Glomerular endothelial cell (primary cell): ENCODE measurements at places on chromosomes 3 and 15.

GRCh38 chr15:101193120-101193644, 58.7 kb downstream of the CHSY1 start:
- no peak for DNase-seq

GRCh38 chr3:183378008-183378407, 50.4 kb downstream of the MCF2L2 start:
- no peak for DNase-seq

GRCh38 chr3:43296565-43296964, 10.2 kb downstream of the SNRK start:
- no peak for DNase-seq

DNA sequence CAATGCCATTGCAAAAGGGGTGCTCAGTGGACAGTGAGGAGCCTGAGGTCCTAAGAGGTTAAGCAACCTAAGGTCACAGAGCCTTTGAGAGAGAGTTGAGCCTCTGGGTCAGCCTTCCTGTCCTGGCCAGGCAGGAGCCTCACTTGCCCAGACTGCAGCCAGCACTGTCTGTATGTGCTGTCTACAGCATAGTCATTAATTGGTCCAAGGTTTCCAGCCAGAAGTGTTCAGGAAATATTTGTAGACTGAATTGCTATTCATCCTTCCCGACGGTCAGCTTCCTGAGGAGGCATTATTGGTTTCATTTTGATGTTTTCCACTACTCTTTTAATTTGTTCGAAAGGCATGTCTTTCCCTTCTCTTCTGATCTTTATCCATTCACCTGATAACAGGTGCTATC, 8.1 kb downstream of the SEC13 start:
- DNase-seq: no peak

GRCh38 chr3:130414457-130414856, 69.0 kb downstream of the COL6A5 start:
- no peak for DNase-seq

- no peak for DNase-seq
Measured at GRCh38 chr3:127025456-127025855, 42.5 kb downstream of the PLXNA1 start.

DNA sequence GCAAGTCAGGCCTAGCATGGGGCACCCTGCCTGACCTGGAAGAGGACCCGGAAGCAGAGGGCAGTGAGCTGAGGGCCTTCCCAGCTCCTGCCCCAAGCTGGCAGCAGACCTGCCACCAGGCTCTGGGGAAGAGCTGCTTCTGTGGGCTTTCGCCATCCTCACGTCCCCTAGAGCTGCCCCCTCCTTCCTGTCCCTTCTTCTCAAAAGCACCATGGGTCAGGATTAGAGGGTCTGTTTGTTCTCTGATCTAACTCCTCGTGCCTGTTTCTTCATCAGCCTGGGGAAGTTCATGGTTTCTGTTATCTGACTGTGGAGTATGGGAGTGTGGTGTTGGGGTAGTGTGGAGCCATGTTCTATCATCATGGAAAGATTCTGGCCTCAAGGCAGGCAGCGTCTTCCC, 58.4 kb upstream of the POLG start:
- no peak for DNase-seq

DNA sequence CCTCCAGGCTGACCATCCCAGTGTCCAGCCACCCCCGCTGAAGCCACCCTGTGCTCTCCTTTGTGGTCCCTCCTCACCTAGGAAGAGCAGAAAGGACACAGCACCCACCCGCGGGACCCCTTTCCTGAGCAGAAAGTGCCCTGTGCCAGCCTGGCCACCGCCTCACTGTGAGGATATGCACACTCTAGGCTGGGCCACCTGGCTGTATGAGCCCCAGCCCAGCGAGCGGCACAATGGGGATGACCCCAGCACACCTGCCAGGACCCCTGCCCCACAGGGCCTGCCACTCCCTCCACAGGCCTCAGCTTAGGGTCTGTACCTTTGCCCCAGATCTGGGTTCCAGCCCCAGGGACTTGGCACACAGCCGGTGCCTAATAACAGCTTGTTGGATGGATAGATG, 47.9 kb upstream of the FURIN start:
- no peak for DNase-seq

DNA sequence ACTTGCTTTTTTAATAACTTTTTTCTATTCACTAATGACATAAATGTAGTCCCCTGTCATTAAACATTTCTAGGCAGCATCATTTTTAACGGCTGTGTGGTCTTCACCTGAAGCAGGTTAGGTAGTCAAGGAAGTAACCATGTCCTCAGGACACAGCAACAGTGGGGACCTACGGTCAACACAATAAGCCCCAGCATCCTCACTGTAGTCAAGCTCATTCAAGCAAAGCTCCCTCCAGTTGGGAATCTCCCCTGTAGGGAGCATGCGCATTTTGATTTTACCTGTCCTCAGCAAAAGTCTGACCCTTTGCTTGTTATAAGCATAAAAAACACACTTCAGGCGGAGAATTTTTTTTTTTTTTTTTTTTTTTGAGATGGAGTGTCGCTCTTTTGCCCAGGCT, 151.4 kb downstream of the SHQ1 start:
- DNase-seq: no peak

- no peak for DNase-seq
Measured at GRCh38 chr3:123323781-123324180, 122.0 kb downstream of the SEC22A start.

- DNase-seq: no peak
Measured at GRCh38 chr15:58451826-58452225, 20.0 kb downstream of the LIPC start.

- no peak for DNase-seq
Measured at GRCh38 chr3:131193641-131194238, 167.1 kb downstream of the NEK11 start.

DNA sequence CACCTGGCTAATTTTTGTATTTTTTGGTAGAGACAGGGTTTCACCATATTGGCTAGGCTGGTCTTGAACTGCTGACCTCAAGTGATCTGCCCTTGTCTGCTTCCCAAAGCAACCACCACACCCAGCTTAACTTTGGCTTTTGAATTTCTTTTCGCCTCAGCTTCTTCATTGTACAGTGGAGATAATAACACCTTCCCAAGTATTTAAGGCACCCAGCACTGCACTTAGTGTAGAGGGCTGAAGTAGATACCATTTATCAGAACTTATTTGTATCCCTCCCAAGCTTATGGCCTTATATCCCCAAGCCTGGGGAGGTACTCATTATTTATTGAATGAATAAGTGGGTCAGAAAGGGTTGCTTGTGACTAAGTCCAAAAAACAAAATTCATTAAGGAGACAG, 2.3 kb downstream of the SQOR start:
- DNase-seq: no peak

DNA sequence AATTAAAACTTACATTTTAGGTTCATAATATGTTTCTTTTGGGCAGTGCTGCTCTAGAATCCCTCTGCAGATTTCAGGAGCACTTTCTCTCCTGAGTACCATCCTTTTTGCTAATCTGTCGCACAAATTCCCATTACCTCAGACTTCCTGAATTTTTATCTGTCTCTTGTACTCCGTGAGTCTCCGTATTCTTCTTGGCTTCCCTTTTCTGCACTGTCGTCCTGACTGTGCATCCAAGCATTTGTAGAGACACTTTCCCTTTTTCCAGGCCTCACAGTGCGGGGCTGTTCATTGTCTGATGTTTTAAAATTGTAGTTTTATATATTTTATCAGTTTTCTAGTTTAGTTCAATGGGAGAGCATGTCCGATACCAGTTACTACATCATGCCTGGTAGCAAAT, 27.3 kb downstream of the MEF2A start:
- no peak for DNase-seq
